ENCODE measurements at places on chromosomes 1 and 21. TPM values are rescaled to one million over a fixed set of nuclear protein-coding genes. Genes with fewer than 3 reads are reported as not detected.

KANK4 gene
- total RNA-seq, result 0.13 TPM

DNA sequence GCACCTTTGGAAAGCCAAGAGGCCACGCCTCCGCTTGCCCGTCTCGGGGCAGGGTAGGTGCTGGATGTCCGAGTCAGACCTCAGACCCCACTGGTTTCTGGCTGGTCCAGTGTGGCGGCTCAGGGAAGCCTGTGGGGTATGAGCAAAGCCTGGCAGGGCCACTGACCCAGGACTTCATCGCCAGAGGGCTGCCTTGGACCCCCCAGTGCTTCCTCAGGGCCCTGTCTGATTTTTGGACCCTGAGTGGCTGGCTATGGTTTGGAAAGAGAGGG lies 20.4 kb downstream of the LHX4 start:
- no peak overlapping the region for H3K4me3 ChIP-seq
- no peaks in the 10 kb centered on the region for H3K4me1 ChIP-seq
- H3K27me3 ChIP-seq, result peaks cover 24% of the 10 kb centered on the region

DNA sequence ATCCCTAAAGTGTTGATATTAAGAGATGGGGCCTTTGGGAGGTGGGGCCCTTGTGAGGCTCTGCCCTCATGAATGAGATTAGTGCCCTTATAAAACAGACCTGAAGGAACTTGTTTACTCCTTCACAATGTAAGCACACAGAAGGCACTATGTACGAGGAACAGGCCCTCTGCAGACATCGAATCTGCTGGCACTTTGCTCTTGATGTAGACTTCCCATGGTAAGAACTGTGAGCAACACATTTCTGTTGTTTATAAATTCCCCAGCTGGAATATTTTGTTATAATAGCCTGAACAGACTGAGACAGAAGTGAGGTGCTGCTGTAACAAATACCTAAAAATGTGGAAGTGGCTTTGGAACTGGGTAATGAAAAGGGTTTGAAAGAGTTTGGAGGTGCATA lies 193.2 kb downstream of the TGFB2 start:
- no peak for DNase-seq
- H3K4me1 ChIP-seq, result no peaks in the 10 kb centered on the region
- no peaks in the 10 kb centered on the region for H3K27me3 ChIP-seq
- H3K4me3 ChIP-seq, result no peak overlapping the region

- H3K36me3 ChIP-seq, result peaks cover 19% of the 10 kb centered on the region
- peak; percentile 79 for DNase-seq
- no peak overlapping the region for H3K4me3 ChIP-seq
- no peak overlapping the region for H3K27ac ChIP-seq
Measured at GRCh38 chr1:1371746-1372711, 3.0 kb downstream of the AURKAIP1 start.

DNA sequence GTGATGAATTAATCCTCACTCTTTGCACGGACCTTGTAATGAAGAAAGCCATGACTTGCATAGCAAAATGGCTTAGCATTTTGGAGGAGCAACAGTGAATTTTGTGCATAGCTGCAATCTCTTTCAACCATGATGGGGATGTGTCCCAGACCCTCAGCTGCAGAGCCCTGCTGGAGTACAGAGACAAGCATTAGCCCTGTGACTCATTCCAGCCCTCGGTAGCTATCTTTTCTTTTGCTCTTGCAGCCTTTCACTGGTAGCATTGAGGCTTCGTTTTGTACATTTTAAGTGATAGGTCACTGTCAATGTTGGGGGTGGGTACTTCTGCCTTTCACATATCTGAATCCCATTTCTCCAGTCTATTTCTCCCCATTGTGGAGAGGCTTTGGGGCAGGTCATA lies 58.4 kb downstream of the SLC35F3 start:
- no peaks in the 10 kb centered on the region for H3K36me3 ChIP-seq
- H3K27me3 ChIP-seq, result no peaks in the 10 kb centered on the region
- no peak overlapping the region for H3K27ac ChIP-seq
- no peak for DNase-seq
- H3K4me1 ChIP-seq, result no peaks in the 10 kb centered on the region

CD101 gene
- 0.81 TPM for total RNA-seq

GRCh38 chr21:42695697-42696380 lies 42.4 kb downstream of the PDE9A start:
- H3K4me3 ChIP-seq, result no peak overlapping the region
- H3K27me3 ChIP-seq, result peaks cover 9% of the 10 kb centered on the region
- H3K36me3 ChIP-seq, result no peaks in the 10 kb centered on the region
- H3K4me1 ChIP-seq, result peaks cover 8% of the 10 kb centered on the region

DNA sequence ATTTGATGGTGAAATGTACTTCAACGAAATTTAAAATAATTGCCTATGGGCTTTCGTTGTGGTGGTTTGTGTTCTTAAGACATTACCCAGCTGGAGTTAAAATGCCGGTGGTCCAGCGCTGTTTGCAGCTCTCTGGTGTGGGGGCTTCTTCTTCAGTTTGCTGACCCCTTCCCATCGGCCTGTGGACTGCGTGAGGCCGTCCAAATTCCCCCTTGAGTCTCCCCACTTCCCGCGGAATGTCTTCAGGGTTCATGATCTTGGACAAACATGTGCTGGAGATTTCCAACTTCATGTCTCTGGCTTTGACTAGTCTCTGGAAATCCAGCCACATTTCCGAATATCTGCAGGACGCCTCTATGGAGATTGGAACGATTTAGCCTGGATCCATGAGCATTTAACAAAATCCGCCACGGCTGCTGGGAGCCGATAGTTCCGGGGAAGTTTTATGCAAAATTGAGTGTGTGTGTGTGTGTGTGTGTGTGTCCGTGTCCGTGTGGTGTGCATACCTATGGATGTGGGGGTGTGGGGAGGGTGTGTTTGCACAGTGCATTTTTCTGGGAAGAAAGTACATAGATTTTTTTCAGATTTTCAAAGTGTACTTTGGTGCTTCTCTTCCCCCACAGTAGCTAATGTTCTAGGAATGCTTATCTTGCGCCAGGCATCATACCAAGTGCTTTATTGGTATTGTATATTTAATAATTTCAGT lies 117.2 kb downstream of the PCP4 start:
- H3K4me3 ChIP-seq, result no peak overlapping the region
- no peaks in the 10 kb centered on the region for H3K27me3 ChIP-seq
- no peak for DNase-seq
- H3K4me1 ChIP-seq, result no peaks in the 10 kb centered on the region

EDEM3 gene
- 19.3 TPM for total RNA-seq

- no peak overlapping the region for H3K4me3 ChIP-seq
- no peaks in the 10 kb centered on the region for H3K27me3 ChIP-seq
- no peaks in the 10 kb centered on the region for H3K36me3 ChIP-seq
- no peak for DNase-seq
- H3K4me1 ChIP-seq, result no peaks in the 10 kb centered on the region
Measured at GRCh38 chr1:78223417-78224215, 177.8 kb downstream of the GIPC2 start.

DNA sequence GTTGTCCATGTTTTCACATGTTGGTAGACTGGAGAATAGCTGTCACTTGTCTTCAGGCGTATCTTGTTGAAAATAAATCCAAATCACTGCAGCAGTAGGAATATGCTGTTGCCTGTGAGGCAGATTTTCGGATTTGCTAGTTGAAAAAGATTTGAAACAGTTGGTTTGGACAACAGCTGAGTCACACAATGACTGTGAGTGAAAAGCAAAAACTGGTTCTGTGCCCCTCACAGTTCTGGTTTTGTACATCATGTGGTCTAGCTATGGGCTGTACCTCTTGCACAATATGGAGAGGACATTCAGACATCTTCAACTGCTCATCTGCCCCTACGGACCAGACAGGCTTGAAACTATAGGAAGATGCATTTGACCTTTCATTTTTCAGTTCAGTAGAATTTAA lies 1.8 kb downstream of the ARF1 start:
- H3K36me3 ChIP-seq, result no peaks in the 10 kb centered on the region
- no peak for DNase-seq
- peak overlapping the region; percentile 71 for H3K4me3 ChIP-seq

GRCh38 chr1:101257500-101258325 lies 20.9 kb downstream of the S1PR1 start:
- no peaks in the 10 kb centered on the region for H3K27me3 ChIP-seq
- no peaks in the 10 kb centered on the region for H3K36me3 ChIP-seq

Measured in heart right ventricle (tissue), 16 donors.